Esophagus squamous epithelium (tissue), 5 donors: ENCODE measurements at places on chromosomes 5 and 9. TPM values are rescaled to one million over a fixed set of nuclear protein-coding genes. Genes with fewer than 3 reads are reported as not detected.

GRCh38 chr9:98706651-98707165 is 2.0 kb downstream of the GABBR2 start:
- no peaks in the 10 kb centered on the region for H3K36me3 ChIP-seq
- H3K4me1 ChIP-seq: peaks cover 4% of the 10 kb centered on the region
- H3K27ac ChIP-seq: no peak overlapping the region
- H3K4me3 ChIP-seq: no peak overlapping the region
- peaks cover 22% of the 10 kb centered on the region for H3K27me3 ChIP-seq

GRCh38 chr5:67577424-67577823 is 380.8 kb upstream of the CD180 start:
- no peak overlapping the region for H3K27ac ChIP-seq
- no peaks in the 10 kb centered on the region for H3K36me3 ChIP-seq
- DNase-seq: no peak
- H3K4me3 ChIP-seq: no peak overlapping the region
- H3K27me3 ChIP-seq: no peaks in the 10 kb centered on the region

- H3K27me3 ChIP-seq: no peaks in the 10 kb centered on the region
- no peaks in the 10 kb centered on the region for H3K4me1 ChIP-seq
- no peak overlapping the region for H3K27ac ChIP-seq
Measured at GRCh38 chr5:31500256-31500655, 31.6 kb downstream of the DROSHA start.

Gene SNCAIP
- total RNA-seq: 3.2 TPM

DNA sequence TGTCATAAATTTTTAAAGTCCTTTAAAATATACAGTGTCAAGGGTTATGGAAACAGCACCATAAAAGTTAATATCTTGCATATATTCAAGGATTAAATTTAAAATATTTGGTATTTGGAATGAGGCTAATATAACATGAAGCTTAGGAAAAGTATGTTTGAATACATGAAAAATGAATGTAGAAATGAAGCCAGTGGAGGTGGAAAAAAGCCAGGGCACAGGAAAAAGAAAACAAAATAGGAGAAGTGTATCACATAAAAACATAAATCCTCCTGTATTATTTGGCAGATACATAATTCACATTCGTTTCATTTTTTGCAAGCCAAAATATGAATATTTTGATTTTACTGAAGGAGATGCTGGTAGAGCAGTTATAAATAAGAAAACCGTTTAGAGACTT is 587.0 kb upstream of the ZNF608 start:
- H3K27me3 ChIP-seq: no peaks in the 10 kb centered on the region
- H3K36me3 ChIP-seq: no peaks in the 10 kb centered on the region
- DNase-seq: no peak

Gene PHAX
- 40.3 TPM for total RNA-seq

GRCh38 chr9:72193478-72193881 is 44.2 kb downstream of the GDA start:
- H3K36me3 ChIP-seq: no peaks in the 10 kb centered on the region
- H3K4me1 ChIP-seq: no peaks in the 10 kb centered on the region
- no peaks in the 10 kb centered on the region for H3K27me3 ChIP-seq
- H3K4me3 ChIP-seq: no peak overlapping the region

Gene TDRD7
- total RNA-seq: 7.7 TPM

Gene LCN9
- total RNA-seq: not detected

GRCh38 chr5:149424371-149425315 is 45.6 kb upstream of the IL17B start:
- H3K4me1 ChIP-seq: peaks cover 45% of the 10 kb centered on the region
- no peaks in the 10 kb centered on the region for H3K27me3 ChIP-seq
- H3K27ac ChIP-seq: peak overlapping the region; percentile 90
- H3K4me3 ChIP-seq: no peak overlapping the region
- no peak for DNase-seq
- H3K36me3 ChIP-seq: no peaks in the 10 kb centered on the region
